Activated CD4-positive, alpha-beta T cell treated with anti-CD3 and anti-CD28 coated beads for 36 hours (primary cell): ENCODE measurements at places on chromosomes 7 and 10.

DNA sequence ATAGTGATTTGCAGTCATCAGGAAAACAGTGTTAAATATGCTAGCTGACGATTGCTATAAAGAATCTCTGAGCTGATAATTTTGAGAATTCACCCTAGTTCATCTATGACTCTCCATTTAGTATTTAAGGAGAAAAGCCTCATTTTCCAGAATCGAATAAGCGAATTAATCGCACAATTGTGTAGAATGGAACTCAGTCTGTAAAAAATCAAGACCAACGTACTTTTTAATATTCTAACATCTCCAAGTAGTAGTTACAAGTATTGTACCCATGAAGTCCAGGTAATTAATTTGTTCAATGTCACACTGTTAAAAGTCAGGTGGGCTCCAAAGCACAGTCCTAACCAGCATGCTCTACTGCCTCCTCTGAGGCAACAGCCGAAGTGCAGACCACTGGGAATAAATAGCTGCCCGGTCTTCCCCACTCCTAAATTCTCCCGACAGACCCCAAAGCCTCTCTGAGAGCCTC, 380 bp upstream of the AGBL3 start:
- no peak for DNase-seq

DNA sequence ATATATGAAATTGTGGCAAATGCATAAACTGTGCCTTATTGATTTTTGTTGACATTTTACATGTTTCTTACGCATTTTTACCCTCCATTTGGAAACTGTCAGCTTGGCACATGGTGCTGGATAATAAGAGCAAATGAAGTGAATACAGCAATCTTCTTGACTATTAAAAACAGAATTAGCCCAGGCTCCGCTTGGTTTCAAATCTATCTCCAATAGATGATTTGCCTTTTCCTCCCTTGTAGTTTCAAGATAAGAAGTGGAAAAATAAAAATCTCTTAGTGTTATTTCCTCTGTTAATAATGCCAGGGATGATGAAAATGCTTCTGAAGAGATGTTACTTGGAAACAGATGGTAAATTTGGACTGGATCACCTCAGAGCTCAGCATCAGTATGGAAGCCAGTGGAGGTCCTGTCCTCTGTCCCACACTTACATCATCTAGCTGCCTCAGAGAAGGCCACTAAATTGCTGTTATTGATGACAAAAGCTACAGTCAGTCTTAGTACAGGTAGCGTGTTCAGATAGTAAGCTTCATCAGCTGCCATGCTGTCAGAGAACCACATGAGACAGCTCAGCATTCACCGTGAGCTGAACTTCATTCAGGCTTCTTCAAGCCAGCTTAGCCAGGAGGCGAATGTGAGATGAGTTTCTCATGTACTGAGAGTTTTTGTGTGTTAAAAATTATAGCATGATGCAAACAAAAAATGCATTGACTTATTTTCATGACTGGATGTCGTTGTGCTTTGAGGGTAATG, 246.8 kb downstream of the CELF2 start:
- no peak for DNase-seq

- no peak for DNase-seq
Measured at GRCh38 chr10:70293169-70293843, 9.5 kb upstream of the NPFFR1 start.

- DNase-seq = no peak
Measured at GRCh38 chr7:2729893-2730716, 42.1 kb downstream of the AMZ1 start.

DNA sequence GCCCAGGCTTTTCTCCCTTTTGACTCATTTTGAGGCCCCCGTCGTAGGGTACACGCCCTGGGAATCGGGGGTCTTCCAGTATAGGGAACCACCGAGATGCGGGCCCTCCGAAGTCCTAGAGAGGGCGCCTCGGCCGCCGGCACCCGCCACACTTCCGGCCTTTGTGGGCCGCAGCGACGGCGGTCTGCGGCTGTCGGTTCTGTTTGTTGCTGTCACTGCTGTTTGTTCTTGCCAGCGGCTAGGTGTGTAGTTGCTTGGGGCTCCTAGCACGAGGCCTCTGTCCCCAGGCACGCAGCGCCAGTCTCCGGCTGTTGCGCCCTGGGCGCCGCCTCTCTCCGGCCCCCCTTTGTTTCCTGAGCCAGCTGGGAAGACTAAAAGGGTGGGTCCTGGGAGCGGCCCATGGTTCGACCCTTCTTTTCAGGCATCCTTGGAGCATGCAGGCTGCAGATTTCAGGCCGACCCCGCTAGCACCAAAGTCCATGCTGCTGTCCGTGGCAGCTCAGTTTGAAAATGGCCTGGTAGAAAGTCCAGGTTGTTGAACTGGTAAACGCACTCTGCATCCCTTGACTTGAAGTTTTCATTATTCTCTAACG, 17.8 kb upstream of the ZKSCAN1 start:
- peak; percentile 81 for DNase-seq

- no peak for DNase-seq
Measured at GRCh38 chr7:95424716-95425115, 10.1 kb downstream of the PON2 start.

DNA sequence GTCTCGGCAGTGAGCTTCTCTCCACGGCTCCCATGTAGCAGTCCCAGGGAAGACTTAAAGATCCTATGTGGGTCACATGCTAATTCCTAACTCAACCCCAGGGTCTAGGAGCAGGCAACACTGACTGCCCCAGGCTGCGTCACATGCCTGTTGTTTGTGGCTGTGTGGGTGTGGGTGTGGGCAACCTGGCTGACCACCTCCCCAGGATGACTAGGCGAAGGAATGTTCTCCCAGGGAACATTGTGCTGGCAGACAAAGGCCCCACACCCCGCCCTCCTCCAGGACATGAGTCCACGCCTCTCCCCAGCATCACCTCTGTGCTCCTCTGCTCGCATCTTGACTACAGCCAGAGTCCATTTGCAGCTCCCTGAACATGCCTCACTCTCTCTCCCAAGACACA, 30.3 kb downstream of the SLC29A3 start:
- no peak for DNase-seq

DNA sequence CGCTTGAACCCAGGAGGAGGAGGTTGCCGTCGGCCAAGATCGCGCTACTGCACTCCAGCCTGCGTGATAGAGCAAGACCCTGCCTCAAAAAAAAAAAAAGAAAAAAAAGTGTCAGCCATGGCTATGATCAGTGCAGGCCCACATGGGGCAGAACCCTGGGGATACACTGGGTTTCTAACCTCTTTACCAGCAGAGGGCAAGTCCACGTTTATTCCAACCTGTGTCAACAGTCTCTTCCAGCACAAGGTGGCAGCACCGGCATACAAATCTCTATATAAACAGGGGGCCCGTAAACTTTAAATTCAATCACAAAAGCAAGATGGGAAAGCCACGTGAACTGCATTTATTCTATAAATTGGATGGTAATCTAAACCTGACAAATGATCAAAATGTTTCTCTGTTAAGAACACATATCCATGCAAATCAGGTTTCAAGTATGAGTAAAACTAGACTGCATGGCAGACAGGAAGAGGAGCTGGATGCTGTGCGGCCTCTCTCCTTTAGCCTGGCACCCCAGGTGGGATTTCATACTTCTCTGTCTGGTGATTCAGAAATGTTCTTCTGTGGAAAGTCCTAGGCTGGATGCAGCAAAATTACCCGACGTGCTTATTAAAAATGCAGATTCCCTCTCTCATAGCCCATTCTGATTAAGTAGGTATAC, 60.0 kb upstream of the STEAP1B start:
- peak; percentile 82 for DNase-seq

- DNase-seq = no peak
Measured at GRCh38 chr10:78510566-78511323, 477.1 kb downstream of the RPS24 start.

DNA sequence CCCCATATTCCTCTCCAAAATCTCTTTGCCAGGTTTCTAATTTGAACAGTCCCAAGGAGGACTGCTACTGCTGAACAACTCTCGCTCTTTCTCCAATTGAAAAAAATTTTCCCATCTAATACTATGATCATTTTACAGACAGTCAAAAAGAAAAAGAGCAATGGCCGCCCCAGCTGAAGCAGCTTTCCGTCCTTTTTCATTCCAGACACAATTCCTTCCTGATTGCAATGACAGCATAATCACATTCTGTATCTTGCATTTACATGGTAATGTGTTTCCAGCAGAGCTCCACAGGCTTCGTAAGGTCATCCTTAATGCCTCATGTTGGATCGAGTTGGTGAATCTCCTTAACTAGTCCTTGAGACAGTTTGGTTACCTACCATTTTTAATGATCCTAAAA, 45.0 kb upstream of the GSDME start:
- no peak for DNase-seq

DNA sequence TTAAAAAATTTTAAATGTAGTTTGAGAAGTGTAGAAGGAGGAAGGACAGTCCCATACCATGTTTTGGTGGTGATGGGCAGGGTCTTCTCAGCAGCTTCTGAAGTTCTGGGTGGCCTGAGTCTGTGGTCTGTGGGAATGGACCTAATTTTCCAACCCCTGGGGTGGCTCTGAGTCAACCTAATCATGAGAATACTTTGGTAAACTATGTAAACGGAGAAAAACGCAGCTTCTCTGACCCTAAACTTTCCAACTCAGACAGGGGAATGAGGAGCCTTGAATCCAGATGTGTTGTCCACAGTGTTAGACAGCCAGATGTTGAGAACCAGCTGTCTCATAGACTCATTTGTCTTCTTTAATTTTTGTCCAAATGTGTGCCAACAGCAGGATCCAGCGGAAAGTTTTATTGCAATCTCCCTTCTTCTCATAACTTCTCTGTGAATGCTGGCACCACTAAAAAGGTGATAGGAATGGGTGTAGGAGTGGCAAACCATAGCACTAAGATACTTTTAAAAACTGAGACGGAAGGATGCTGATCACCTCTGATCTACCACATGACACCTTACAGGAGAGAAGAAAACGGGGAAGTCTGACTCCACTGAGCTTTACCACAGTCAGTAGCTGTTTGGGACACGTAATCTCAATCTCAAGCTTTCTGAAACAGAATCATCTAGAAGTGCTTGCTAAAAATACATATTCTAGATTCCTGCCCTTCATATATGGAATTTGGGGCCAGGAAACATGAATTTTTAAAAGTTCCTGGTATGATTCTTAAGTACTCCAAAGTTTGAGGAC, 90.5 kb upstream of the PHYHIPL start:
- DNase-seq = no peak

- no peak for DNase-seq
Measured at GRCh38 chr7:79308192-79308591, 145.3 kb downstream of the MAGI2 start.

DNA sequence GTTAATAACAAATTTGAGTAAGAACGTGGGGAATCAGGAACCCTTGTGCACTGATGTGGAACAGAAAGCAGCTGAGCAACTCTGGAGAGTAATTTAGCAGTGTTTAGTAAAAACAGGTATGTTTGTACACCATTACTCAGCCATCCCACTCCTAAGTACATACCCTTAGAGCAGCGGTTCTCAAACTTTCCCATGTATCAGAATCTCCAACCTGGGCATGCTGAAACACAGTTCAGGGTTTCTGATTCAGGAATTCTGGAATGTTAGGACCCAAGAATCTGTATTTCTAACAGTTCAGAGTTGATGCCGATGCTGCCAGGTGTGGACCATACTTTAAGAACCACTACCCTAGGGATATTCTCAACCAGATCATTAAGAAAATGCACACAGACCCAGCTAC, 5.1 kb downstream of the SGMS1 start:
- DNase-seq = no peak

- DNase-seq = no peak
Measured at GRCh38 chr7:127927348-127927696, 103.9 kb downstream of the LRRC4 start.

GRCh38 chr10:69501657-69502056, 50.4 kb downstream of the TSPAN15 start:
- DNase-seq = no peak

DNA sequence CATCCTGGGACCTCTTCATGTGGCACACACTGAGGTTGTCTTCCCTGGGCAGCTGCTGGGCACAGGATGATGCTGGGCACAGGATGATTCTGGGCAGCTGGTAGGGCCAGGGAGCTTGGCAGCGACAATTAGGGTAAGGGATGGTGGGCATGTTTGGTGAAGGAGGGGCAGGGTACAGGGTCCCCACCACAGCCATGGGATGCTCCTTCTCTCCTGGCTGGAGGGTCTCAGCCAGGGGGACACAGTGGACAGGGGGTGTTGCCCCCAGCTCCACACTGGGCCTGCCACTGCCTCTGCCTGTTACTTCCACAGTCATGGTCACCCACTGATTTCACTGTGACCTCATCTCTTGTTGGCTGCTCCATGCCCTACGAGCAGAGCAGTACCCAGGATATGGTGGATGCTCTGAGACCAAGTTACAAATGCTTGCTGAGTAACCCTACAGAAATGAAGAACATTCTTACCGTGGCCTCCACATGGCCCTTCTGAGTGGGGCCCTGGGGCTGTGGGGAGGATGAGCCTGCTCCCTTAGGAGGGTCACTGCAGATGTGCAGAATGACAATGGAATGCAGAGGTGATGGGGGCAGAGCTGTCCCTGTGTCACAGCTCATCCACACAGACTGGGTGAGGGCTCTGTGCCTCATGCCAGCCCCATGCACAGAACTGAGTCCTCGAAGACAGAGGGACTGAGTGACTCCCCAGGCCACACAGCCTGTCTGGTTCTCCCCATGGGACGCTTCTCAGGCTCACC, 28.4 kb upstream of the RET start:
- no peak for DNase-seq

GRCh38 chr7:50502001-50502684, 52.0 kb upstream of the FIGNL1 start:
- no peak for DNase-seq

- DNase-seq = no peak
Measured at GRCh38 chr10:76192694-76193320, 761.4 kb downstream of the LRMDA start.

DNA sequence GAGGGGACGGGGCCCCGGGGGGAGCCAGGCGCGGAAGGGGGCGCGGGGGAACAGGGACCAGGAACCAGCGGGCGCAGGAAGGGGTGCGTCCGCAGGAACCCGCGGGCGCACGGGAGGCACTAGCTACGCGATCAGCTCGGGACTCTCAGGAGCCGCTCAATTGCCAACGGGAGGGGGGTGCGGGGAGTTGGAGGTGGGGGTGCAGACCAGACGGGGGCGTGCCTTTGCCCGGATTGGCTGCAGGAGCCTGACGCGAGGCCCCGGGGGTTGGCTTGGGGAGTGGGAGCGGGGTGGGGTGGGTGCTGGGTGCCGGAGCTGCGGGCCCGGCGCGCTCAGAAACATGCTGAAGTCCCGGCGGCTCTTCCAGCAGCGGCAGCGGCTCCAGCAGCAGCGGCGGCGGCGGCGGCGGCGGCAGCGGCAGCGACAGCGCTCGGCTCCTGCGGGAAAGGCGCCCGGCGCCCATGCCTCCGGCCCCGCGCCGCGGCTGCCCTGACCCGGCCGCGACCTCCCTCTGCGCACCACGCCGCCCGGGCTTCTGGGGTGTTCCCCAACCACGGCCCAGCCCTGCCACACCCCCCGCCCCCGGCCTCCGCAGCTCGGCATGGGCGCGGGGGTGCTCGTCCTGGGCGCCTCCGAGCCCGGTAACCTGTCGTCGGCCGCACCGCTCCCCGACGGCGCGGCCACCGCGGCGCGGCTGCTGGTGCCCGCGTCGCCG, at the start of gene ADRB1:
ADRB1 (plus strand) TSS at position 335 of the 715 bp plus-strand sequence; CDS start at position 602, 267 bp downstream.
- peak; percentile 60 for DNase-seq

DNA sequence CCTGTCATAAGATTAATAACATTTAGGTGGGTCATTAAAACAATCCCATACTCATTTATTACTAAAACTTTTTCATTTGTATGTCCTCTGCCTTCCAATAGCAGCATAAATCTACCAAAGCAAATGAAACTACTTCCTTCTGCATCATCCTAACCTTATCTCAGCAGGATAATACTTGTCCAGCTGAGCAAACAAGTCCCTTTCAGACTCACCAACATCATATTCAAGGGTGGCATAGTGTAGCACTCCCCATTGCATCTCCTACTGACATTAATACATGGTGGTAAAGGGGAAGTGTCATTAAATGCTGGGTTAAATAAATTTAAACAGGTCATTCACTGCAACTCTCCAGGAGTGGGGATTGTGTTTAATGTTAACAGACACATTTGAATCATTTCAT, 3.4 kb upstream of the MINDY3 start:
- DNase-seq = no peak
